Stimulated activated CD4-positive, alpha-beta T cell treated with anti-CD3 and anti-CD28 coated beads, Interleukin-1b, Interleukin-23, amount 100 ng/mL, for 48 hours (primary cell): ENCODE measurements at places on chromosomes 1 and 21.
A peak's percentile ranks its signal among the peaks of the same experiment; 100 is the strongest.

- no peak for DNase-seq
Observed at GRCh38 chr1:162009501-162010174, 14.0 kb downstream of the OLFML2B start.

DNA sequence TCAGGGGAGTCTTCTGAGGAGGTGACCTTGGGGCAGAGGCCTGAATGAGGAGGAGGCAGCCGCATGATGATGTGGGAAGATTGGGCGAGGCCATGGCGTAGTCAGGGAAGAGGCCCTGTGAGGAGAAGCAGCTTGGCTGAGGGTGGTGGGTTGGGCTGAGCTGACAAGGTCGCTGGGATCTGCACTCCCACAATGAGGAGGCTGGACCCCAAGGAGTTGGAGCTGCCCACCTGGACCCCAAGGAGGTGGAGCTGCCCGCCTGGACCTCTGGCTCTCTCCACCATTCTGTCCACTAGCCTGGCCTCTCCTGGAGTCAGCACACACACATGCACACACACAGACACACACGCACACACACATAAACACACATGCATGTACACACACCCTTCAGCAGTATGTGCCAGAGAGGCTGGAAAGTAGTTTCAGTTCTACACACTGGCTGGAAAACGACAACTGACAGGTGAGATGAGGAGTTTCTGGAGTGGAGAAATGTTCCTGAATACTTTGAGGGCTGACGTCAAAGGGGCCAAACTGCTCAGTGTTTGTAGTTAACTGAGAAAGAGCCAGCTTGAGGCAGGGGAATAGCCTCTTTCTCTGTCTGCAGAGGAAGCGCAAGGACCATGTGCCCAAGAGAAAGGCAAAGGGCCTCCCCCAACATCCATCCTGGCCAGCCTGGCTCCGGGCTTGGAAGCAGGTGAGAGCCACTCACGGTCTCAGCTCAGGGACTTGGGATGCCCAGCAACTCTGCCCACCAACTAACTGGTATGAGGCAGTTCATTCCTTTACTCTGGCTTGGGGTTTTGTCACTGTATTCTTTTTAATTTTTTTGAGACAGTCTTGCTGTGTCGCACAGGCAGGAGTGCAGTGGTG is 7.1 kb downstream of the SMPDL3B start:
- no peak for DNase-seq

DNA sequence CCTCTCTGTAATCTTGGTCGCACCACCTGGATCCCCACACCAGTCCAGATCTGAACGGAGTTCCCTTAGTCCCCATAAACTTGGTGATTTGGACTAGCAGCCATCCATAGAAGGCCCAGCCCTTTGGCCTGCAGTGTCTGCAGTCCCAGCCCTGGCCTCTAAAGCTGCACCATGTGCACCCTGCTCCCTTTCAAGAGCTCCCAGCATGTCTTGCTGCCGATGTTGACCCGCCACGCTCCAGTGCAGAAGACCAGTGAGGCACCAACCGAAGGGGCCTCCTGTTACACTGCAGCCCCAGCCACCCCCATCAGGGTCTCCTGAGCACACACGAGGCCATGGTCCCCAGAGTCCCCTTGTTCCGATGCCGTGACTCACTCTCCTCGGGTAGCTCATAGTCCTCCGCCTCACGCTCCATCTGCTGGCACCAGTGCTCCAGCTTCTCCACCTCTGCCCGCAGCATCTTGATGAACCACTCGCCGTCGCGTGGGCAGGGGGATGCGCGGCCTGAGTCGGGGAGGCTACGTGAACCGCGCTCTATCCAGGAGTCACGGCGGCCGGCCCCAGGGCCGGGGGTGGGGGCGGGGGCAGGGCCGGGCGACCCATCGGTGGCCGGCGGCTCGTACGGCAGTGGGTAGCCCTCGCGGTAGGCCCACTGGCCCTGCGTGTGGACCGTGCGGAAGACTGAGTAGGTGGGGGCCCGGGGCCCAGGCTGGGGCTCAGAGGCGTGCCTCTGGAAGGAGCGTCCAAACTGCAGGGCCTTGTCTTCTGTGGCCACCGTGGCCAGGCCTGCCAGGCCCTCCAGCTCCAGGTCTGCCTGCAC is 8.9 kb upstream of the SMIM12 start:
- DNase-seq: no peak

DNA sequence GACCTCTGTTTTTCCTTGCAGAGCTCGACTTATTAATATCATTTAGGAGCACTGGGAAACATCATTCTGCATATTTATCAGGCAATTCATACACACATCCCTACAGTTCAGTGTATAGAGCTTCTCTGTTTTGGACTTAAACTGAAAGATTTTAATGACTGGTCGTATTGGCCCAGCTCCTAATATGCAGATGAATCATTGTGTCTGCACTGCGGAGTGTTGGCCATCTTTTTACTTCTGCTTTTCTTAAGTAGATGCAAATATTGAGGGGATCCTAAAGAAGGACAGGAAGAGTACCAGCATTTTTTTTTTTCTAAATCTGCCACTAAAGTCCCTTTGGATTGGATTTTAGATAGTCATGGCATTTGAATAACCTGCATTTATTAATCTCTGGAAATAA is 154.8 kb downstream of the BACH1 start:
- no peak for DNase-seq

DNA sequence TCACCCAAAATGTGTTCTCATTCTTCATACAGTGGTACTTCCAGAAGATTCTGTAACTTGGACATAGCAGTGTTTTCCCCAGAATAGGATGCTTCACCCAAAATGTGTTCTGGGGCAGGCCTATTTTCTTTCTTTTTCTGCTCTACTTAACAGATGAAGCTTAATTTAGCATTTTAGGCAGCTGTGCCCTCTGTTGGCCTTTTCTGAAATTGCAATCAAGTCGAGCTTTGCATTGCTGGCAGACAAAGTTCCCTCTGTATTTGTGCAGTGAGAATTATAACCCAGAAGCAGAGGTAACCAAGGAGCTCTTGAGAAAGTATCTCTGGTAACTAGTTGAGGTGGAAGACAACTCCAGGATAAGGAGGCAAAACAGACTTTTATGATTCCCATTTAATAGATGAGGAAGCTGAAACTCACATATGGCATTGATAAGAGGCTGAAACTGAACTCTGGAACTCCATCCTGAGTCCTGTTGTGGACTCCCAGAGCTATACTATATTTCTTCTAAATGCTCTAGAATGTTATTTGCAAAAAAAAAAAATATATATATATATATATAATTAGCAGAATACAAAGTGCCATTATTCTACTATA is 50.3 kb upstream of the L1TD1 start:
- DNase-seq: peak; percentile 22

DNA sequence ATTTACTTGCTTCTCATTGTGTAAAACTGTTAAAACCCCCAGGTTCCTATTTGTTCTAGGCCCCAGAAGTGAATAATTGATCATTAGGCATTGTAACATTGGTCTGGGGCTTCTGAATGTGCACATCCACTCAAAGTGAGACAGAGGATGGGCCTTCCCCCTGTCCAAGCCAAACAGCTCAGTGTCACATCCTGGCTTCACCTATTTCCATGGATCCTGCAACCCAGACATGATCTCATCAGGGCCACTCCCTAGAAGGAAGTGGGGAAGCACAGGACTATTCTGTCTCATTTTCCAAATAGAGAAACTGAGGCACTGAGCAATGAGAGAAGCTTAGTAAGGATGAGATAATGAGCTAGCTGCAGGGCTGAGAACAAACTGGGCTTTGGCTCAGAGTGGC is 47.4 kb upstream of the TSPAN2 start:
- no peak for DNase-seq

DNA sequence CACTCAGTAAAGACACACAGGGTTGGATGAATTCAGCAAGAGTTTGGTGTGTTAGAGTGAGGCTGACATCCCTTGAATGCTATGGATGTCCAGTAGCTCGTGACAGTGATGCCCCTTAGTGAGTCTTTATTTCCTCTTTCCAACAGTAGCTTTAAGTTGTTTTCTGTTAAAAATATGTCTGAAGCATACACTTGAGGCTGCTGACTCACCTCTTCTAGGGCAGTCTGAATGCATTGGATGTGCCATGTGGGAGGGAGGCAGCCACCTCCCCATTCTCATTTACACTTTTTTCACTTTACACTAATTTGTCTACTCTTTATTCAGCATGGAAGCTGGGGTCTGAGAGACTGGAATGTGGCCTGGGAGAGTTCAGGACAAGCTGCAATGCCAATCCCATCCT is 17.6 kb downstream of the NOS1AP start:
- DNase-seq: no peak

DNA sequence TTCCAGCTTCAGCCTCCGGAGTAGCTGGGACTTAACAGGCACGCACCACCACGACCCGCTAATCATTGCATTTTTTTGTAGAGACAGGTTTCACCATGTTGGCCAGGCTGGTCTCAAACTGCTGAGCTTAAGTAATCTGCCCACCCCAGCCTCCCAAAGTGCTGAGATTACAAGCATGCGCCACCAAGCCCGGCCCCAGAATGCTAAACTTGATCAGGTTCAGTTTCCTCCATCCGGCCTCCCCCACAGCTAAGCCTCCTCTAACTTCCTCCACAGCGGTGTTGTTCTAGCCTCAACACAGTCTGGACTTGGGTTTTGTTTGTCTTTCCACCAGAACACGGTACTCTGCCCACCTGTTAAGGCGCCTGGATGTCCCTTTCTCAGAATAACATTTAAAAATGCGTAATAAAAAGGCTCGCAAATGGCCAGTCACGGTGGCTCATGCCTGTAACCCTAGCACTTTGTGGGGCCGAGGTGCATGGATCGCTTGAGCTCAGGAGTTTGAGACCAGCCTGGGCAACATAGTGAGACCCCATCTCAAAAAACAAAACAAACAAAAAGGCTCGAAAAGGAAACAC is 2.4 kb downstream of the PARP1 start:
- no peak for DNase-seq

GRCh38 chr1:103275725-103276124 is 167.4 kb upstream of the COL11A1 start:
- no peak for DNase-seq

DNA sequence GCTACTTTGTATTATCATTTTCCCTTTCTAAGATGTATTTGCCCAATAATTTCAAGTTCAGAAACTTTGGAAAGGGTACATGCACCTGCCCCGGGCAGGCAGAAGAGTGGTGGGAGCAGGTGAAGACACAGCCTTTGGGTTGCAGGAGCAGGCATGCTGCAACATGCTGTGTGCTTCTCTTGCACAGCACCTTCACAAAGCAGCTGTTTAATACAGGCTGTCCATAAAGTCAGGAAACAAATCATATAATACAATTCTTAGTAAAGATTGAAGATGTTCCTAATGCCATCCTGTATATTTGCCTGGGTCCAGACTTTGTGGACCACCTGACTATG is 182.9 kb downstream of the ZNF281 start:
- DNase-seq: no peak

DNA sequence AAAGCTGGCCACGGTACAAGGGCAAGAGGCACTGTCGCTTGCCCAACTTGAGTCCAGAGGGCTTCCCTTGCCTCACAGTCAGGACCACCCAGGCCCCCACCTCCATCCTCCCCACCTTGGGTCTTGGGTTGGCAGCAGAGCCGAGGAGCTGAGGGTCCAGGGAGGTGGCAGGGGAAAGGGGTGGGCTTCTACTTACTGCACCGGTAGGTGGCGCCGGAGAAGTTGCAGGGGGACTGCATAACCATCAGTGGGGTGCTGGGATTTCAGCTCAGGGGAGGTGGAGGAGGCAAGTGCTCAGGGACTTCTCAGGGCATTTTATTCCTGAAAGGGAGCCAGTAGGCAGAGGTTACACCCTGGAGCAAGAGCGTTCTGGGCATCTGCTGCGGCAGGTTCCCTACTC is 44.0 kb downstream of the TRIM62 start:
- no peak for DNase-seq

- no peak for DNase-seq
Observed at GRCh38 chr1:173042806-173043205, 7.9 kb downstream of the TNFSF18 start.

DNA sequence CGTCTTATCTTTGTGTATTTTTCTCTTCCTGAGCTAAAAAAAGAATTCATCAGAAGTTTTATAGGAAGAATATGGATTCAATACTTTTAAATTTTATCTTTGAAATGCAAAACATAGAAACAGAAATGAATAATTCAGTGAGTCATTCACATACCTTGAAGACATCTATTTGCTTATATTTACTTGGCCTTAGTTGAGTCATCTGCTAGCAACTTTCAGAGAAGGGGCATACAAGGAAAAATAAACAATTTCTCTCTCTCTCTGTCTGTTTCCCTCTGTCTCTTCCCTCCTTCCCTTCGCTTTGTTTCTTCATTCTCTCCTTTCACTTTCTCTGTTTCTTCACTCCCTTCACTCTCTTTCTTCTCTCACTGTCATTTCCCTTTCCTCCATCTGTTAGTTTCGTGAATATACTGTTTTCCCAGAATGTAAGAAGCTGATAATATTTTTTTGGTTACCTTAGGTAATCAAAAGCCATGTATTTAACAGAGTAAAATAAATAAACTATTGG is 477.2 kb downstream of the BRINP3 start:
- DNase-seq: no peak

- DNase-seq: no peak
Observed at GRCh38 chr1:86195281-86195680, 38.7 kb upstream of the COL24A1 start.

GRCh38 chr1:164608651-164609057 is 49.7 kb downstream of the PBX1 start:
- no peak for DNase-seq

GRCh38 chr1:207858281-207858680 is 52.6 kb downstream of the CD34 start:
- no peak for DNase-seq

DNA sequence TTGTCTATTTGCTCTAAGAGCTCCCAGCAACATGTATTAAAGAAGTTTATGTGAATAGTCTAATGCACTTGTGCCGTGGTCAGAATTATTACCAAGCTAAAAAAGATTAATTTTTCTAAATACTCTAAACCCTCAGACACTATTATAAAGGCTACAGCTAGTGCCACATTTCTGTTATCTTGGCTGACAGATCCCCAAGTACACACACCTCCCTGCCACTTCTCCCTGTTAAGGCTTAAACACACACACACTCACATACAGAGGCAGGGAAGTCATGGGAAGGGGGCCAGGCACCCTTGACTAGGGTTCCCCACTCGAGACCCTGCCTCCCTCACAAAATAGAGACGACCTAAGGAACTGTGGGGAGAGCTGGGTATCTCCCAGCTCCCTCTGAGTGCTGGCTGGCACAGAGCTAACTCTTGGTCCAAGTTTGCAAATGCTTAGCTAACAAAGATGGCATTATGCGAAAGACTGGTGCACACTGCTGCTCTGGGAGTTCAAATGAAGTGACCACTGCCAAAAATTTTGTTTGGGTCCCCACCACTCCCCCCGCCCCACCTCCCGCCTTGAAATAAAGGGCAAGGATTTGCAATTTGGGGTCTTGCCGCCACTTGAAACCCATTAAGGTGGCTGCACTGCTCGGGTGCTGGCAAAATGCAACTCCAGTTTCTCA is 9.8 kb downstream of the SSBP3 start:
- DNase-seq: no peak

- DNase-seq: no peak
Observed at GRCh38 chr1:86030180-86030579, 126.4 kb downstream of the COL24A1 start.

- DNase-seq: no peak
Observed at GRCh38 chr1:170536924-170537551, 5.1 kb downstream of the GORAB start.

DNA sequence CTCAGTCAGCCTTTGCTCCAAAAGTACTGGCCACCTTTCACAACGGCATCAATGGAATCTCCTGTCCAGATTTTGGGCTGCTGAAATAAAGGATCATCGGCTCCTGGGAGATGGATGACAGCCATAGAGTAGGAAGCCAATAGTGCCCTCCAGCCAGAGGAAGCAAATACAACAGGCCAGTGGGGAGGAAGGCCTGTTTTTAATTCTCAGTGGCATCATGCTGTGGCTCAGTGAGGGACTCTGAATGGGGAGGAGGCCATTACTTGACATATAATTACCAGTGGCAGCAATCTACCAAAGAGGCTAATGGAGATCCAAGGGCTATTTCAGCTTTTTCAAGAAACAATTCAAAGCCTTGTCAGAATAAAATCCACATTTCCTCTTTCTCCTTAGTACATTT is 26.7 kb downstream of the COLGALT2 start:
- DNase-seq: no peak
